GM23248 (cell line): ENCODE measurements at places on chromosomes 5 and 9. TPM values are rescaled to one million over a fixed set of nuclear protein-coding genes. Genes with fewer than 3 reads are reported as not detected.
A peak's percentile ranks its signal among the peaks of the same experiment; 100 is the strongest.

GRCh38 chr9:79266986-79267385 lies 304.8 kb upstream of the TLE4 start:
- peak; percentile 44 for DNase-seq

DNA sequence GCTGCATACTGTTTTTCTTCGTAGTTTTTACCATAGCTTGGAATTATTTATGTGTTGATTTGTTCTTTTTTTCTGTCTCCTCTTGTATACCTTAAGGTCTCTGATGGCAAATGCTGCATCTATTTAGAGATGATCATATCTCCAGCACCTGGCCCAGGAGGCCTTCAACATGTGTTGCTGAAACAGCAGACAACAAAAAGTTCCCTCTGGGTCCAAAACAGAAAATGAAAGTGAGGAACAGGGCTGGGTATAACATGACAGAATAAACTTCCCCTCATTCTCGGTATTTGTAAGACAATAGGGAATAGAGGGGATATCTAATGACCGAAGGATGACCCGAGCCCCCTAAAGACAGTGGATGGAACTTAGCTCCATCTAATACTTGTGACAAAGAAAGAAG lies 22.7 kb upstream of the PCSK1 start:
- no peak for DNase-seq

- DNase-seq, result no peak
Observed at GRCh38 chr5:57259704-57260103, 85.8 kb downstream of the GPBP1 start.

MRPL36 gene
- total RNA-seq, result 30.9 and 33.9 TPM in 2 replicates

DNA sequence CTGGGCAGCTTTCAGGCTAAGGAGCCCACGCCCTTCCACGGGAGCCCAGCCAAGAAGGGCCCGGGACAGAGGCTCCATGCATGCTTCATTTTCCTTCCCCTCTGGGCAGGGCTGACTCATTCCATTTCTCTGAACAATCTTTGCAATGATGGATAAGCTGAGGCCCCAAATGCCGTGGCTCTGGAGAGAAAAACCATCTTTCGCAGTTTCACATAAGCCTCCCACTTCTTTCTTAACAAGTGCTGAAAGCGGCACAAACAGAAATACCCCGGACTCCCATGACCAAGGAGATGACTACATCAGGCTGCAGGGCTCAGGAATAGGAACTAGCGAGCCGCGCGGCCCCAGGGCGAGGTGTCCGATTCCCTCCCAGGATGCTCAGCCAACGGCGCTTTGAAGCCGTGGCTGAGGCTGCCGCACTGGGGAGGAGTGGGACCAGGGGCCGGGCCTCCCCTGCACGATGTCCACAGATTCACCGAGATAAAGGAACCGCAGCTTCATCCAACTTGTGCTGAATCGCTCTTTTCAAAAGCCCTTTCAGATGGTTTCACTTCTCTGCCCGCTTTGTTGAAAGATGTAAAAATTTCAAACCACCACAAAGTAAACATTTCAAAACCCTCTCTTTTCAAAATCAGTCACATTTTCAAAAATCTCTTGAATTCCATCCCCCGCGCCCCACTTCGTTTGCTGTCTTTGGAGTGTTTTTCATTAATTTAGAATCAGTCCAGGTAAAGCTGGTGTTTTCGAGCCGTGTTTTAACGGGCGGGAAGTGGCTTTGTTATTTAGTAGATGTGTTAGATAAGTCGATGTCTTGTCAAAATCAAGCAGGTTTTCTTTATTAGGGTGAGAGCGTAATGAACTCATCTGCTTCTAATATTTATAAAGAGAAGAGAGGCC lies 96.5 kb upstream of the LMX1B start:
- DNase-seq, result peak; percentile 94

- DNase-seq, result no peak
Observed at GRCh38 chr9:90946982-90947381, 145.4 kb downstream of the SYK start.

LYRM7 gene
- 7.5 and 8.5 TPM in 2 replicates for total RNA-seq

- peak; percentile 13 for DNase-seq
Observed at GRCh38 chr9:71514344-71514975, 253.9 kb downstream of the CEMIP2 start.

- DNase-seq, result peak; percentile 67
Observed at GRCh38 chr9:35813434-35814105, 1.3 kb downstream of the HINT2 start.

ANKRD31 gene
- total RNA-seq, result not detected in 2 replicates

DNA sequence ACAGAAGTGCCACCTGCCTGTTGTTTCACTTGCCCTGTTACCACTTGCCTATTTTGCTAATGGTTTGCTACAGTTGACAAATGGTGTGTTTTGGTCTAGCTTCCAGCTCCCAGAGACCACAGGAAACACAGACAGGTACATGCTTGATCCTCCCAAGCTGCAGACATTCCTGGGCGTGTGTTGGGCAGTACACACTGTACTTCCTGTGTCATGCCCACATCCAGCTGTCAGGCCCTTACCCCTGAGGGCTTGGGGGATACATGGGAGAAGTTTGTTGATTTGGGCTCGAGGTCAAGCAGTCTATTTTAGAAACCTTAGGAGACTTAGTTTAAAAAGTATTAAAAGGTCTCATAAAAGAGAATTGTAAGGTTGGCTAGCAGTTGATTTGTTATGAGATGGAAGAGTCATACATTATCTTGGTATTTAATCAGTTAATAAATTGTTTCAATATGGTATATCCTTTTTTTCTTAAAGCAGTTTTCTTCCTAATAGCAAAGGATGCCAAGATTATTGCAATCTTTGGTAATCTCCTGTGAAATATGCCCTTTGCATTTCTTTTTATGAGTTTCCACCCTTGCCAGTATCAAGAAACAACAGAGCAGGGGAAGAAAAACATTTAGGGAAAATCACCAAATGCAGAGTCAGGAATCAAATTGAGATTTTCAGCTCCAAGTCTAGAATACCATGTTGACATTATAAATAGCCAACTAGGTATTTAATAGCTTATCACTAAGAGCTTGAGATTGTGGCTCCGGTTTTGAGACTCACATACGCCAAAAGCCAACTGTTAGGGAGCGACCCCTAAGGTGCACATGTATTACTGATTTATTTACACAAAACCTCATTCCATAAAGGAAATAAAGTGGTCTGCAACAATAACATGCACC lies 52.3 kb upstream of the CD180 start:
- DNase-seq, result no peak

DNA sequence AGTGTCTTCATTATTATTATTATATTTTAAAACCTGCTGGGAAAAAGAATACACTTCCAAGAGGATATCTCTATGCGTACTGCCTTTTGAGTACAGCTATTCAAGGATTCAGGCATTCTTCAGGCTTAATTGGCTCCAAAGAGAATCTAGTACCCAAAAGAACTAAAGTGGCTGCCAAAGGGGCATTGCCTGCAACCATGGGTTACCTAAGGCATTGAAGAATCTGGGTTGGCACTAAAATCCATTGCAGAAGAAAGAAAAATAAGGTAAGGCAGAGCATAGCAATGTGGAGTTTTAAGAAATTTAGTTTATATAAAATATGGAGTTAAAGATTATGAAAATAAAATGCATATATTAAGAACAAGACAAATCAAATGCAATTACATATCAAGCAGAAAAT lies 223.5 kb downstream of the TMEM161B start:
- DNase-seq, result no peak

DNA sequence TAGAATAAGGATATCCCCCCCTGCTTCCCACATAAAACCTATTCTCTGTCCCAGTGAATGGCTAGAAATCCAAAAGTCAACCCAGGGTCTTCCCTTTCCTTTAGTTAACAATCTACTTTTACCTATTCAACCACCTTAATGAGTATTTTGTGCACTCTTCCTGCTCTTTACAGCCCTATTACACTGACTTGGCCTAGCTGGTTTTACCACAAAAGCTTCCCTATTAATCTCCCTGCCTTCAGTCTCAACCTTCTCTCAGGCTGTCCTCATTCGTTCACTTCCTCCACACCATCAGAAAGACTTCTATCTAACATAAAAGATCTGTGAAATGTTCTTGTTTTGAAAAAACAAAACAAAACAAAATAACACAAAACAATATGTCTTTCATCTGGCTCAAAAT lies 16.2 kb downstream of the CTNNAL1 start:
- DNase-seq, result no peak

DNA sequence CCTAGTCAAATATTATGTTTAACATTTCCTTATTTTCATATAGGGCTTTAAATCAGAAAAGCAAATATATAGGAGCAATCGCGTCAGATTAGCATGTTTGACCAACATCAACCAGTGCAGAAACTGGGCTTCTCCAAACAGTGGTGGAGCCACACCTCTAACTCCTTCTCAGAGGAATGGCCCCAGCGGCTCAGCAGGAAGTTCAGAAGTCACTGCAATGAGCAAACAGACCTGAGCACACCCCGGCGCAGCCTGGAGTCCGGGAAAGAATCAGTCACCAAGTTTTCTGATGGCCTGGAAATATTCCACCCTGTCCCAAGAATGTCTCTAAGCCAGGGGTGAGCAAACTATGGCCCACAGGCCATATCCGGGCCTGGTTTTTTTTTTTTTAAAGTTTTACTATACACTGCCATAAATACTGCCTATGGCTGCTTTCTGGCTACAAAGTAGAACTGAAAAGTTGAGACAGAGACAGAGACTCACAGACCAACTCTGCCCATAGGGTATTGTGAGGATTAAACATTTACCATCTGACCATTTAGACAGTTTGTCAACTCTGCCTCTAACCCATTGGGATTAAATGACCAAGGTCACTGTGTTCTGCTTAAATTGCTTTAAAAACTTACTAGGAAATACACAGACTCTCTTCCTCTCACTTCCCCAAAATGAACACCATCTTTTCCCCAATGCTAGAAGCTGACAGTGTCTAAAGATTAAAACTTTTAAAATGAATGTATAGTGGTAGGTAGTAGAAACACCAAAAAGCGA lies 5.4 kb downstream of the GOLM1 start:
- no peak for DNase-seq
